NCI-H748 treated with DMSO at 0.1 percent for 48 hours (cell line): ENCODE measurements at places on chromosomes 16 and 17.

GRCh38 chr17:39641883-39642282 is 4.9 kb downstream of the STARD3 start:
- DNase-seq = no peak

GRCh38 chr16:30839523-30840227 is 52.7 kb upstream of the ZNF629 start:
- DNase-seq = no peak

DNA sequence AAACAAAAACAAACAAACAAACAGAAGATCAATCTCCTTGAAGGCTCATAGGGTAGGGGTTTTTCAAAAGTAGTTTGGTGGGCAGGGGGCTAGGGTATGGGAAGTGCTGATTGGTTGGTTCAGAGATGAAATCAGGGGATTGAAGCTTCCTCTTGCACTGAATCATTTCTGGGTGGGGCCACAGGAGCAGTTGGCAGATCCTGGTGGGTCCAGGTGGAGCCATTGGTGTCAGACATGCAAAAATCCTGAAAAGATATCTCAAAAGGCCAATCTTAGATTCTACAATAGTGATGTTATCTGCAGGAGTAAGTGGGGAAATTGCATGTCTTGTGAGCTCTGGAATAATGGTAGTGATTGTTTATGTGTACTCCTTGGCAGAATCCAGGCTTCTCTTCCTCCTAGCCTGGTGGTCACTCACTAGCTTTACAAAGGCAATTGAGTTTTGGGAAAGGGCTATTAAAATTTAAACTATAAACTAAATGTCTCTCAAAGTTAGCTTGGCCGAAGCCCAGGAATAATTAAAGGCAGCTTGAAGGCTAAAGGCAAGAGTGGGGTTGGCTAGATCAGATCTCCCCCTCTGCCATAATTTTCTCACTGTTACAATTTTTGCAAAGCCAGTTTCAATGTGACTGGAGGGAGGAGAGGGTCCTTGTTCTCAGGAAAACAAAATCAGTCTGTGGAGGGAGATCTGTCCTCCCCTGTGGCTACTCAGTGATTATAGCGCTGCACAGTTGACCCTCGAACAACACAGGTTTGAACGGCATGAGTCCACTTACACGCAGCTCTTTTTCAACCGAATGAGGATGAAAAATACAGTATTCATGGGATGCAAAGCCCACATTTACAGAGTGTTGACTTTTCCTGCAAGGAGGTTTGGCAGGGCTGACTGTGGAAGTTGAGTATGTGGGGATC is 45.2 kb downstream of the RNF112 start:
- no peak for DNase-seq

DNA sequence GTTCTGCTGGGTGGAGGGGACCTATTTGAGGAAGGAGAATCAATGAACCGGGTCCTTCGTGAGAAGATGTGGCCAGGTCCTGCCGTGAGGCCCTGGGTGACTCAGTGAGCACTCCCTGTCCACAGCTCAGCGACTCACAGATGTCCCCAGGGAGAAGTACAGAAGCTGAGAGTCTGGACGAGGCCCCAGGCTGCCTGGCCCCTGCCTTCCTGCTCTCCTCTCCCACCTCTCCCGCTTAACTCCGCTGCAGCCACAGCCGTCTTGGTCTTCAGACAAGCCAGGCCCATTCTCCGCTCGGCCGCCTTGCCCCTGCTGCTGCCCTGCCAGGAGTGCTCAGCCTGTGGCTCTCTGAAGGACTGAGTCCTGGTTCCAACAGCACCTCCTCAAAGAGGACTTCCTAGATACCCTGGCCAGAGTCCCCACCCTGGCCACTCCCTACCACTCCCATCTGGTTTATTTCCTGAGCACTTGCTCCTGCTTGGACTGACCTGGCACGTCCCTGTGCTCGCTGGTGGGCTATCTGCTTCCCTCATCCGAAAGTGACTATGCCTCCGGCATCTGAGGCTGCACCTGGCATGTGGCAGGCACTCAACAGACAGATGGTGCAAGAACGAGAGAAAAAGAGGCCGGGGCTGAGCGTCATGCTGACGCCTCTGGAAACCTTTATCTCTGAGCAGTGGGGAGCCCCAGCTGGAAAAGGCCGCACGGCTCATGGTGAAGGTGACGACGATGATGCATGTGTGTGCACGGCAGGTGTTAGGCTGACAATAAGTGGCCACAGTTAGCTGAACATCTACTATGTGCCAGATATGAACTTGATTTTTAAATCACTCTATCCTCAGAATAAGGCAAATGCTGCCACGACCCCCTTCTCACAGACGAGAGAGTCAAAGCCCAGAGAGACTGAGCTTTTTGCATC is 9.2 kb upstream of the TNFRSF13B start:
- DNase-seq = no peak

DNA sequence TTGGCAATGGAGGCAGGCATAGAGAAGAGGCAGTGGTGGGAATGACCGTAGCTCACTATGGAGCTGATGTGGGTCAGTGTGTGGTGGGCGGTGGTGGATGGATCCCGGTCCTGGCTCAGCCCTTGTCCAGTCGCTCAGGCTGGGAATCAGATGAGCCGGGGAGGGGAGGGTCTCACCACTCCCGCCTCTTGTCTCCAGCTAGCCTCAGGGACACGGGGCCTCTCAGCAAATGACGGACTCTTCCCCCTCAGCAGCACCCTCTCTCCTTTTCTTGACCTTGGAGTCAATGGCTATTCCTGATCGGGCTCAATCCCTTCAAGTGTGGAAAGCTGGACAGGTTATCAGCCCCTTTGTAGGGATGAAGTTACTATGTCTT is 208.5 kb downstream of the NTN1 start:
- no peak for DNase-seq
